NCI-H226 (cell line): ENCODE measurements at places on chromosomes 2 and 18.

DNA sequence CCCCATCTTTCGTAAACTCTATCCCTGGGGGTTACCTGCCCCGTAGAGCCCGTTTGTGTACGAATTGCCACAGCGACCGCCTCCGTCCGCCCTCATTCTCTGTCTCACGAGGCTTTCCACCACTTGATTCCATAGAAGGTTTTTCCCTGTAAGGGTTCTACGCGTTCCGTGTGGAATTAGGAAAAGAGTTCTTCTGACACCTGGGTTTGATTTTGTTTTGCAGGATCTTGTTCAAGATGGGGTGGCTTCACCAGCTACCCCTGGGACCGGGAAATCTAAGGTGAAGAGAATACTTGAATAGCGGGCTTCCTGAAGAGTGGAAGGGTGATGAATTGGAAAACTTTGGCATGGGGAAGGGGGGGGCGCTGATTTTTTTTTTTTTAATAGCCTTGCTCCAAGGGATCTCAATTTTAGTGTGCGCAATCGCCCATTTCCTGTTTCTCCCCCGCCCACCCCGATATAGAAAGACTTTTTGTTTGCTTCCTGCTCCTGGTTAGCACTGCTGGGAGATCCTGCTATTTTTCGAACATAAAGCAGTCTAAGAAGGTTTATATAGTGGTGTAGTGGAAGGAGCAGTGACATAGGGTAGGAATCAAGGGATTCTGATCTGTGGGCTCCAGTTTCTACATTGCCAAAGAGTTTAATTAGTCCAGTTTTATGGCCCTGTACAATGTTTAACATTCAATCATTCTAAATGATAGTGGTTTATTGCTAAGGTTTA, 564 bp downstream of the GCC2 start:
- DNase-seq: no peak

- no peak for DNase-seq
These were observed 52.4 kb upstream of the STAT1 start for GRCh38 chr2:191066197-191066918.

DNA sequence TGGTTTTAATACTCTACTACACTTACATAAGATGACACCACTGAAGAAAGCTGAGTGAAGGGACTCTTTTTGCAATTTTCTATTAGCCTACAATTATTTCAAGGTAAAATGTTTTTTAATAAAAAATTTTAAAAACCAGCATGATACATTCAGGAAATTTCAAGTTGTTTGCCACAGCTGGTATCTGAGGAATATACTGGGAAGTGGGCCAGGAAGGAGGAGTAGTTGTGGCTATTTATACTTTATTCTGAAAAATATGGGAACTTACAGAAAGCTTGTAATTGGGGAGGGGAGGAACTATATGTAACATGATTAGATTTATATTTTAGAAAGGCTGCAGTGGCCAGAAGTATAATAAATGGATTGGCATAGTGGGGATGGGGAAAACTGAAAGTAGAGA, 40.8 kb downstream of the WDR35 start:
- no peak for DNase-seq

- no peak for DNase-seq
These were observed 17.7 kb upstream of the CIB4 start for GRCh38 chr2:26658691-26659346.

DNA sequence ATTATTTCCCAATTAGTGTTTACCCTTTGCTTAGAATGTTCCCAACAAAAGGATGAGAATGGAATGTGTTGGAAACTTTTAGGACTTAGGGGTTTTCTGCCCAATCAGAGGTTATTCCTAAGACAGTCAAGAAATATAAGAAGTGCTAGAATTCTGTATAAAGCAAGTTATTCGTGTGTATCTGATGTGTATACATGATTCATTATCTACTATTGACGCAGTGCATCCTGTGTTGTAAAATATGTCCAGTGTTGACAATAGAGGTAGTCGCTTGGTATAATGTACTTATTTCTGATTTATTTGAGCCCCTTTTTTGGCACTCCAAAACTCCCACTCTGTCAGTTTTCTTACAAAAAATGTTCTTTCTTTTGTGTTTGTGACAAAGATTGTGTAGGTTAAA, 881 bp downstream of the PIKFYVE start:
- DNase-seq: no peak

- no peak for DNase-seq
These were observed 160.1 kb downstream of the GFPT1 start for GRCh38 chr2:69226903-69227302.

DNA sequence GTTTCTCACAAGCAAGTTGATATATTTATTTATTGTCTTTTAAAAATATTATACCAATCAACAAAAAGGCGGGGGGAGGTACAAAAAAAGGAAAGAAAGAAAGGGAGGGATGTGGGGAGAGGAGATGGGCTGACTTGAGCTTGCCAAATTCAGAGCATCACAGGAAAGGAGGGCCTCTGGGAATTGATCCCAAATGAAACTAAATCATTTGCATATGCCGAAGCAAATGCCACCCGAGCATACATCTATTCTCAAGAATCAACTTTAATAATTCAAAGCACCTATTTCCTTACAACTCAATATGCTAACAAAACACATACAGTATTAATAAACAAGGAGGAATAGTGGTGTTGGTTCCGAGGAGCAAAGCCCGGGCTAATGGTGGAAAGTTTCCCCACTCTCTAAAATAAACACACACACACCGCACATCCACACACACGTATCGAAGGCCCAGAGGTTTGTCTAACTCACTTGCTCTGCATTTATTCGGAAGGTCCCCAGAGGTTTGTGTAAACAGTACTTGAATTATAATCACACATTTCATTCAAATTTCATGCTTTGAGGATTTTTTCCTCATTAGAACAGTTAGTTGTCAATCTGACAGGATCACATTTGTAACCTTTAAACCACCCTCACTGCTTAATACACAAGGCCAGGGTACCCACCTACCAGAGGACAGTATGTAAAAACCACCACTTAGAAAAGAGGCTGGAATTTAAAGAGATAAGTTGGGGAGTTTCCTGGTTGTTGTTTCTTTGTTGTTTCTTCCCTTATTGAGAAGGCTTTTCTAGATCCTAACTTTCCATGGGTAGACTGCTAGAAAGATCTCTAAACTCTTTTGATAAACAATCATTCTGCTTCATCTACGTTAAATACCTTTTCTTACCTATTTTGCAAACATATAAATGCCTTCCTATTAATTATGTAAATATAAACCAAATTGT, 264.7 kb downstream of the TCF4 start:
- no peak for DNase-seq
